ENCODE measurements at places on chromosomes 6 and 20.

DNA sequence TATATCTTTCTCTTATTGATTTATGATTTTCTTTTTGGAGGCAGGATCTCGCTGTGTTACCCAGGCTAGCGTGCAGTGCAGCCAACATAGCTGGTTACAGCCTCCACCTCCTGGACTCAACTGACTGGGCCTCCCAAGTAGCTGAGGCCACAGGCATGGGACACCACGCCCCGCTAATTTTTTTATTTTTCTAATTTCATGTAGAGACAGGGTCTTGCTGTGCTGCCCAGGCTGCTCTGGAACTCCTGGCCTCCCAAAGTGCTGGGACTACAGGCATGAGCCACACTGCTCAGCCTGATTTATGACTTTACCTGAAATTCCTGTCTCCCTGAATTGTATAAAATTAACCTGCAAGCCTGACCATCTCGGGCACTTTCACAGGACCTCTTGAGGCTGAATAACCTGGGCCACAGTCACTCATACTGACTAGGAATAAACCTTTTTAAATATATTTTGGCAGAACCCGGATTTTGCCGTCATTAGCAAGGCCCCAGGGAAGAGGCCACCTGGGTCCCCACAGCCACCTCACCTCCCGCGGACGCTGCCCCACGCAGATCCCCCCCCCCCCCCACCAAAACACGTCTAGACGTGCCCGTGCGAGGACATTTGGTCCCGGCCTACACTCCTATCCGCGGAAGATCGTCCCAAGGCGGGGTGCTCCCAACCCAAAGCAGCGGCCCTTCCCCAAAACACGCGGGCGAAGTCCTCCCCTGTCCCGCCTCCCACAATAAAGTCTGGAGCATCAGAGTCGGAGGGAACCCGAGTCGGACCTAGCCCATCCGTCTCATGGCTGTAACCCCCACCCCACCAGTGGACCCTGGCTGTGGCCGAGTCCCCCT lies 902 bp downstream of the ZNF337 start:
- no peak for DNase-seq

DNA sequence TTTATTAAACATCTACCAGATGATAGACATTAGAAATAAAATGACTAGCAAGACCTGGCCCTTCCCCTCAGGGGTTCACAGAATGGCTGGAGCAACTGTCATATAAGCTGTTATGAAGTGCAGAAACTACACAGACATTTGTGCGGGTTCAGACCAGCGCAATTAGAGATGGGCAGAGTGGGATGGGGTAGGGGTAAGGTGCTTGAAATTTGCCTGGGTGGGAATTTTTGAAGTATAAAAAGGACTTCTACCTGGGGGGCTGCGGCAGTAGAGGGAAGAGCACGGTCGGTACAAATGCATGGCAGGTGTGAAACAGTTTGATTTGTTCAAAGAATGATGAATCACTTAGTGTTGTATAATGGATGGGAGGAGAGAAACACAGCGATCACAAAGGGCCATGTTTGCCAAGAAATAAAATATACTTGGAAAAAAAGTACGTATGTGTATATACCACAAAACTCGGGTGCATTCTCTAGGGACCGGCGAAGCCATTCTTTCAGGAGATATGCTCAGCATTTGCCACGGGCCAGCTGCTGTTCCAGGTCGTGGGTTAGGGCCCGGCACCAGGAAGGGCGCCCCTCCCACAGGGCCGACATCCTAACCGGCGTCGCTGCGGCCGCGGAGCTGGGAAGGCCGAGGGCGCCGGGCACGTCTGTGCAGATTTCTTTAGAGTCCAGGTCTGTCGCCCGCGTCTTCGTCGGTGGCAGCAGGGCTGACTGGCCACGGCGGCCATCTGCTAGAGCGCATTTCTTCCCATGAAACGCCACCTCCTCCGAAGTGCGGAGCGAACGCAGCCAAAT lies 809 bp upstream of the NOL7 start:
- peak; percentile 52 for DNase-seq

DNA sequence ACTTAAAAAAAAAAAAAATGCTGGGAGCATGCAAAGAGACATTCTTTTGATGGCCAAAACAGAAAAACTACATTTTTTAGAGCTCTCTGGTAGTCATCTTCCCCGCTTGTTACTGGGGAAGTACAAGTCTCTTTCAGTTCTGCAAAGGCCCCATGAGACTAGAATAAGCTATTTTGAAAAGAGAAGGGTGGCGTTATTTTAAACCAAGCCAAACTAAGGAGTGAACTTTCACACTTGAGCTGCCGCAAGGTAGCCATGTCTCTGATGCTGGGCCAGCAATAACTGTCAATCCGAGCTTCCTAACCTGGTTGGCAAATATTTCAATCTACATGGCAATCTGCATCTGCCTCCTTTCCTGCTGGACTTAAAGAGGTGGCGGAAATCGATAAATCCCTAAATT lies 96.7 kb downstream of the L3MBTL3 start:
- no peak for DNase-seq

GRCh38 chr6:75855052-75855451 lies 106.0 kb downstream of the MYO6 start:
- DNase-seq, result no peak

- DNase-seq, result no peak
These were observed 77.2 kb downstream of the CDC5L start for GRCh38 chr6:44464527-44465310.

- DNase-seq, result no peak
These were observed 52.3 kb downstream of the HUS1B start for GRCh38 chr6:604579-604978.

DNA sequence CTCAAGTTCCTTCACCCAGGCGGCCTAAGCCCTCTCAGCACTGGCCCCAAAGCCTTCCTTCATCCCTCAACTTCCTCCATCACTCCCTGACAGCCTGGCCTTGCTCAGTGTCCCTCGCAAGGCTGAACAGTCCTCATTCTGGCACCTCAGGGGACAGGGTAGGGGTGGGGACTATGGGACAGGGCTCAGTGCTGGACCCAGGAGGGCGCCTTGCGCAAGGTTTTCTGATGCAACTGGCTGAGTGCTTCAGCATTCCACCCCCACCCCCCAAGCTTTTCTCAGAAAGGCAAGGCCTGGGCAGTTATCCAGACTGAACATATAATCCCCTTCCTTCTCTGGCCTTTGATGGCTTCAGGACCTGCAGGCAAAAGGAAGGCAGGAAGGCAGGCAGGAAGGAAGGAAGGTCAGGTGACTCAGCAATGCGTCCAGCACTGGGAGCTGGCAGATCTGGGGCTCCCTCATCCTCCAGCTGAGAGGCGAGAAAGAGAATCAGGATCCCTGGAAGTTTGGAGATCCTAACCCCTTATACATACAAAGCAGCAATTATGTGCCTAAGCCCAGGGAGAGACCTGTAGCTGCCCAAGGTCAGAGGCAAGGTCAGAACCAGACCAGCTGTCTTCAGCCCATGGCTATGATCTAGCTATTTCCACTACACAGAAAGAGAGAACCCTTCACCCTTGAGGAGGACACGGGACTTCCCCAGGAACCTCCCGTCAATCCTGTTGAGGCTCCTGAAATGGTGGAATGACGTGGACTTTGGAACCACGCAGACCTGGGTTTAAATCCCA lies 8.6 kb upstream of the TRIB3 start:
- peak; percentile 96 for DNase-seq

DNA sequence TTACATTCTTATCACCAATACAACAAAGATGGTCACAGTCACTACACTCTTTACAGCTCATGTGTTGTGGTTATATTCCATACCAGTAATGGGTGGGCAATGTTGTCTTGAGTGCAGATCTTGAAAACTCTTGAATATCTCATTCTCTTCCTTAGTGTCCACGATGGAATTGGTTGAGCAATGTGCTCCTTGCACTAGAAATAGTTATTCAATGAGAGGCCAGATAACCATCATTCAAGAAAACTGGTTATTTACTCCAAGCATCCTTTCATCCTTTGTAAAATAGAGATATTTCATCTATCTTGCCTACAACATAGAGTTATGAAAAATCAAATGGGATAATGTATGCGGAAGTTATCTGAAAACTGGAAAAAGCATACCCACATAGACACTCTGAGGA lies 215.9 kb downstream of the ARHGAP18 start:
- DNase-seq, result no peak

- no peak for DNase-seq
These were observed 91.0 kb downstream of the GFRA4 start for GRCh38 chr20:3572151-3572550.

DNA sequence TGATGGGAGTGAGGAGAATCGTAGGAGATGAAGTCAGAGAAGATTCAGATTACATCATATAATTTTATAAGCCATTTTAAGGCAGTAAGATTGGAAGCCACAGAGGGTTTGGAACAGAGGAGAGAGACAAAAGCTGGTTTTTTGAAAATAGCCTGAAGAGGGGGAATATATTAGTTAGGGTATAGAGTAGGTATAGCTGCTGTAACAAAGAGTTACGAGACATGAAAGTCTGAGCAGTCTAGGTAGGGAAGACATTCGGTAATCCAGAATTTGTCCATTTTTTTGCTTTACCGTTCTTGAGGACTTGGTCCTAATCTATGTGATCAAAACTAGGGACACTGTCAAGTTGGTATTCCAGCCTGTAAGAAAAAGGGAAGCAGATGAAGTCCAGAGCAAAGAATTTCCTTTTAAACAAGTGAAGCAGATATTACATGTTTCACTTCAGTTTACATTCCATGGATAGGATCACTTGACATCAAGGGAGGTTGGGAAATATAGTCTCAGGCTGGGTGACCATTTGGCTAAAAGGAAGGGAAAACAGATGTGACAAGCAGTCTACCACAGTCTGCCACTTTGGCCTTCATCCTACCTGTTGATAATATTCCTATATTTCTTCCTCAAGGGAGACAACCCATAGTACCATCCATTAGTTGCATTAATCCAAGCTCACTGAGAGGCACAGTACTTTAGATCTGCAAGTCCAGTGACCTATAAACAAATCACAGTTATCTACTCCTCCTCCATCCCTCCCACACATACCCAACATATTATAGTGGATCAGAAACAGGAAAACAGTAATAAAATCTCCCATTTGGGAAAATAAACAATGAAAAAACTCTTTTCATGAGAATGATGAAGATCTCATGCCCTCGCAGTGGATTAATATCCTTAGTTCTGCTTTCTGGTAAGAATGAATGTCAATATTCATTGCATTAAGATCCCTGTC lies 10.2 kb downstream of the FAM135A start:
- DNase-seq, result no peak

DNA sequence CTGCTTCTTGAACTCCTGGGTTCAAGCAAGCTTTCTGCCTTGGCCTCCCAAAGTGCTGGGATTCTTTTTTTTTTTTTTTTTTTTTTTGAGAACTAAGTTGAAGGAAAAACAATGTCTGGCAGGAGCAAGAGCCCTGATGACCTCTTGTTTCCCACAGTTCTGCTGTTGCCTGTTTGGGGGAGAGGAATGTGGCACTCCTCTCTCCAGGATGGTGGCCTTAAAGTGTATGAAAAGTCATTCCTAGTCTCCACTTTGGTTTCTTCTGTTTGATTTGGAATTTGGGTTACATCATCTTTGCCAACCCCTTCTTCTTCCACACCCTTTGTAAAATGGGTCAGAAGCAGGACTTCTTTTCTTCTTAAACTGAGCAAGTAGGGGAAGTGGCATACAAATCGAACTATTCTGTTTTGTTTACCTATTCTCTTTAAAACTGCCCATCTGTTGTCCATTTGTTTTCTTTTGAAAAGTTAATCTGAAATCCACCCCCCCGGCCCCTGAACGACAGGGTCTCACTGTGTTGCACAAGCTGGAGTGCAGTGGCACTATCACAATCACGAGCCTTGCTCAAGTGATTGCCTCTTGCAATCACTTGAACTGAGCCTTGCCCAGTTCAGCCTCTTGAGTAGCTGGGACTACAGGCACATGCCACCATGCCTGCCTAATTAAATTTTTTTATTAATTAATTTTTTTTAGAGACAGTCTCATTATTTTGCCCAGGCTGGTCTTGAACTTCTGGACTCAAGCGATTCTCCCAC lies 11.3 kb downstream of the CARMIL1 start:
- no peak for DNase-seq

DNA sequence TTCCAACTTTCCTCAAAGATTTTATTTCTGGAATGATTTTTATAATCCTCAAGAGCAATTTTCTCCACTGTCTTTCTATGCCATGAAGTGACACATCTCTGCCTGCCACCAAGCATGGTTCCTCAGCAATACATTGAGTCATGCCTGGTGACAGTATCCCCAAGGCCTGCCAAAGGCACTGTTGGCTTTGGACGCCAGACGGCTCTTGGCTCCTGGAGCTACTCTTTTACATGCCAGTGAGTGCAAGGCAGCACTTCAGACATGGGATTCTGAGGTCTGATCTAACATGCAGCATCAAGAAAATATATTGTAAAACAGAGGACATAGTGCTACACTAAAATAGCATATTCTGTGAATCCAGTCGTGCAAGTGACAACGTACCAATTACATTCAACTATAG lies 20.1 kb upstream of the PLEKHG1 start:
- no peak for DNase-seq

- DNase-seq, result no peak
These were observed 56.5 kb downstream of the ANKRD60 start for GRCh38 chr20:58171796-58172425.

- DNase-seq, result peak; percentile 79
These were observed 268.4 kb upstream of the IRAK1BP1 start for GRCh38 chr6:78598966-78599365.

GRCh38 chr20:47606983-47607613 lies 105.4 kb downstream of the NCOA3 start:
- DNase-seq, result no peak

- peak; percentile 15 for DNase-seq
These were observed 53.2 kb upstream of the ARG1 start for GRCh38 chr6:131519670-131520436.

Data from PC-9 (cell line).